Stimulated activated CD4-positive, alpha-beta T cell treated with anti-CD3 and anti-CD28 coated beads, TNF-alpha, amount 100 ng/mL, for 48 hours (primary cell): ENCODE measurements at places on chromosomes 2 and 18.

- no peak for DNase-seq
These were observed 24.9 kb downstream of the OSBPL6 start for GRCh38 chr2:178219247-178219646.

DNA sequence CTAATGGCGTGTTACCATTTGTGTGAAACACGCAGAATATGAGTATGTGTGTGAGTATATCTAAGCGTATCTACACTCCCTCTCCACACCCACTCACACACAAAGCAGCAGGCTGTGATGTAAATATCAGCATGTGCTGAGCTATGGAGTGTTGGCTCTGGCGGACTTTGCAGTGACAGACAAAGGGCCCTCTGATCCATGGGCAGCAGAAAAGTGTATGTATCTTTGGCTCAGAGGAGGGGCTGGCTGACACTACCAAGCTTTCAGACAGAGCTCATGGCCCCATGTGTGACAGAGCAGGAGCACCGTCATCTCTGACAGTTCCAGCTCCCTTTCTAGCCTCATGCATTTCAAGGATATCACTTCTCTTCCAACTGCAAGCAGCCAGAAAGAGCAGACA lies 57.2 kb upstream of the ASB18 start:
- DNase-seq: no peak

GRCh38 chr2:128105072-128105471 lies 14.1 kb downstream of the UGGT1 start:
- no peak for DNase-seq

- no peak for DNase-seq
These were observed 79.6 kb upstream of the MYCN start for GRCh38 chr2:15860760-15861159.

- DNase-seq: no peak
These were observed 36.3 kb downstream of the RTP5 start for GRCh38 chr2:241905716-241906377.

GRCh38 chr2:175806570-175806969 lies 195.5 kb downstream of the LNPK start:
- DNase-seq: no peak
